ENCODE measurements at places on chromosomes 16 and 17. TPM values are rescaled to one million over a fixed set of nuclear protein-coding genes. Genes with fewer than 3 reads are reported as not detected.

The PPM1E gene
- total RNA-seq: 0.50 TPM

The GPR142 gene
- not detected for total RNA-seq

The DNAI2 gene
- total RNA-seq: not detected

The BICDL2 gene
- not detected for total RNA-seq

The SLC46A1 gene
- total RNA-seq: 3.4 TPM

The GGT6 gene
- total RNA-seq: not detected

The KRTAP4-4 gene
- not detected for total RNA-seq

The TMC5 gene
- total RNA-seq: not detected

The HNF1B gene
- total RNA-seq: not detected

The FBXO39 gene
- not detected for total RNA-seq

The NPIPB13 gene
- 4.8 TPM for total RNA-seq
